ENCODE measurements at places on chromosomes 1 and 21.

DNA sequence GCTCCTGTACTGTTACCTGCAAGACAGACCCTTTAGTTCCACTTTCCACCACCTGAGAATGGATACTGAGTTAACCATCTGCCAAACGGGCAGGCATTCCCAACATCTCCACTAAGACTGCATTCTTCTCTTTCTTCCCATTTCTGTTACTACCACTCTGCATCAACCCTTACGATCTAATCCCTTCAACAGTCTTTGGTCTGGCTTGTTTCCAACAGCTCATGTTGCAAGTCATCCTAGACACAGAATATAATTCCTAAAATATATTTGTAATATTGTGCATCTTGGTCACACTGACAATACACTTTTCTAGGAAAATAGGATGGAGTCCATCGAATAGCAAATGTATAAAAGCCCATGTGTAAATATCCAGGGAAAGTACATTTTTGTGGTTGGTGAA lies 166.7 kb downstream of the SIPA1L2 start:
- no peak for DNase-seq

DNA sequence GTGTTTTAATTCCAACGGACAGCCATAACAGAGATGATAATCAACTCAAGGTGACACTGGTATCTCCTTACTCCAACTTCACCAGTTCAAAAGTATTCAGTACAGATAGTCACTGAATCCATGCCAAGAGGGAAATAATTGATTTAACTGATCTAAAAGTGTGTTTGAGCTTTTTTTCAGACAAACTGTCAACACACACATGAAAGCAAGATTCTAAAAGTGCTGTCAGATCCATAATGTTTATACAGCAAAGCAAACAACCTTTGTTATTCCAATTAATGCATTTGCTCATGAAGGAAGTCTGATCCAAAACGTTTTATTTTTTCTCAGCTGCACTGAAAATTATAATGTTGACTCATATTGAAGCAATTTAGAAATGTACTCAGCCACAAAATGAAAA lies 5.9 kb upstream of the PRKAA2 start:
- DNase-seq = no peak

DNA sequence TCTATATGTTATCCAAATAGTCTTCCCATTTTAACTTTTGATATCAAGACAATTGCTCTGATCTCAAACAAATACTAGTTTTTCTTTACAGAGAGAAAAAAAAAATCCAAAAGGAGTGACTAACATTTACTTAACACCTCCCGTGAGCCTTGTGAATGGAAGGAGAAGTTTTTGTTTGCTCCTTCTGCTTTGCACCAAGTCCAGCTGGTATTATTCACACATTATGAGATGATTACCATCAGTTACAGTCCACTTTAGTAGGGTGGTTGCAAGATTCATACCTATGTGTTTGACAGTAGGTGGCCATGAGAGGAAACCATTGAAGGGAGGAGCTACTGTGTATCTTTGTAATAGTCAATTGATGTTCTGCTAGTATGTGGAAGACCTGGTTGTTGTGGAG lies 443.4 kb upstream of the ZP4 start:
- no peak for DNase-seq

DNA sequence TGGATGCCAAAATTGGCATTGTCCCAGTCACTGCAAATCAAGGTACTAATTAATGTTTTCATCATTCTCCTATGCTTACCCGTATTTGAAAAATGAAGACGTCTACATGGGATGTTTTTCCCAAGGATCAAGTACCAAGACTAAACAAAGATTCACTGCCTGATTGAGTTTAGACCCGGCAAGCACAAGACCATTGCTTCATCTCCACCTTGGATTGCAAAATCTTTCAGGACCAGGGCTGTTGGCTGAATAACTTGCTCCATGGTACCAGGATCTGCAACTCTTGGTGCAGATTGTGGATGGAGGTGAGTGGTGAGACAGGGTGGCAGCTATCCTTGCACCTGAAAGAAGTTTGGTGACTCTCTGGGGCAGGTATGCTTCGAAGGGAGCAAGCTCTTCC lies 122.5 kb upstream of the ETS2 start:
- no peak for DNase-seq

GRCh38 chr1:212461916-212462660 lies 29.4 kb downstream of the NENF start:
- DNase-seq = no peak

DNA sequence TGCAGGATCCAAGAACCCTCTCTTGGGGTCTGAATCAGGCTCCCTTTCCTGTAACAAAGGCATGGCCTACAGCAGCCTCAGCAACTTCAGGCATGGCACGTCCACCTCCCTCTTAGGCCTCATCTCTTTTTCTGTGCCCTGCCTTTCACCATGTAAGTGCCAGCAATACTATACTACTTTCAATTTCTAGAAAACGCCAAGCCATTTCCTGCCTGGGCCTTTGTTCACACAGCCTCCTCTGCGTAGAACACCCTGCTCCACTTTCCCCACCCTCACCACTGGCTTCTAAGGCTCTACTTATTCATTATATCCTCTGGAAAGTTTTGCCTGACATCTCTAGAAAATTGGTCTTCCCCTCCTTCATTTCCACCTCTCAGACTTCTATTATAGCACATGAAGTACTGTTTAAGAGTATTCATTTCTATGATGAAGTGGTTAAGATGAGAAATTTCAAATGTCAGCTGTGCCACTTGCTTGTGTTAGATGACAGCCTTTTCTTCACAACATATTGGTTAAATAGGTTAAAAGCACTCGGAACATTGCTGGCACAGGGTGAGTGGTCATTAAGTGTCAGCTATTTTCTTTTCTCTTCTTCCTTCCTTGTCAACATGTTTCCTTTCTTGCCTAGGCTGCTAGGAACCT lies 41.6 kb upstream of the VWA5B1 start:
- peak; percentile 24 for DNase-seq

DNA sequence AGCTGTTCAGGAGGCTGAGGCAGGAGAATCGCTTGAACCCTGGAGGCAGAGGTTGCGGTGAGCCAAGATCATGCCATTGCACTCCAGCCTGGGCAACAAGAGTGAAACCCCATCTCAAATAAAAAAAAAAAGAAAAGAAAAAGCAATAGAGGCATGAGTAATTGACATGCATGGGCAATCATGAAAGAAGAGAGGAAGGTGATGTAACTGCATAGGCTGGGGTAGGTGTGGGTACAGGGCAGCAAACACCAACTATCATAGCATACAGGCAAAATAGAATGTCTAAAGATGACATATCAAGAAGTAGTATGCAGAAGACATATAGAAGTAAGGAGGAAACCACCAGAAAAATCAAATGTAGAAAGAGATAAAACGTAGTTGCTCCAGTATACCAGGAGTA lies 19.0 kb upstream of the MGST3 start:
- no peak for DNase-seq
